ENCODE measurements at places on chromosomes 12 and 14.

- peaks cover 7% of the 10 kb centered on the region for H3K36me3 ChIP-seq
- DNase-seq, result no peak
- H3K4me1 ChIP-seq, result no peaks in the 10 kb centered on the region
- H3K27me3 ChIP-seq, result peaks cover 32% of the 10 kb centered on the region
These were observed 68.9 kb downstream of the TESC start for GRCh38 chr12:117030187-117030900.

GRCh38 chr12:28908646-28909045 is 240.4 kb upstream of the FAR2 start:
- no peak for DNase-seq
- no peaks in the 10 kb centered on the region for H3K27me3 ChIP-seq
- H3K4me1 ChIP-seq, result peaks cover 7% of the 10 kb centered on the region
- H3K27ac ChIP-seq, result no peak overlapping the region
- H3K36me3 ChIP-seq, result no peaks in the 10 kb centered on the region
- no peak overlapping the region for H3K4me3 ChIP-seq

DNA sequence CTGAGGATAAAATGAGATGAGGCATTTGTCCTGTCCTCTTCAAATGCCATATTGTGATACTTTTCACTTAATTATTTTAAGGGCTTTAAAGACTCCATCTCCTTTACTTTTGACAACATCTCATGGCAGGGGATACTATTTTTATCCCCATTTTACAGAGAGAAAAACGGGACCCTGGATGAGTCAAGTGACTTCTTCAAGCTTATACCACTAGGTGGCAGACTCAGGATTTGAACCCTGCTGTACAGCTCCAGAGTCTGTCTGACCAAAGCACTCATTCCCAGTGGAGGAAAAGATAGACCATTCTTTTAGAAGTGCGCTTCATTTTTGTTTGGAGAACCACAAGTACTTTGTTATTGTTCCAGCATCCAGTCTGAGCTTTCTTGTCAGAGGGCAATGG is 1.7 kb upstream of the SMOC1 start:
- peaks cover 39% of the 10 kb centered on the region for H3K27me3 ChIP-seq
- no peak for DNase-seq
- H3K36me3 ChIP-seq, result no peaks in the 10 kb centered on the region
- H3K27ac ChIP-seq, result no peak overlapping the region
- no peak overlapping the region for H3K4me3 ChIP-seq

DNA sequence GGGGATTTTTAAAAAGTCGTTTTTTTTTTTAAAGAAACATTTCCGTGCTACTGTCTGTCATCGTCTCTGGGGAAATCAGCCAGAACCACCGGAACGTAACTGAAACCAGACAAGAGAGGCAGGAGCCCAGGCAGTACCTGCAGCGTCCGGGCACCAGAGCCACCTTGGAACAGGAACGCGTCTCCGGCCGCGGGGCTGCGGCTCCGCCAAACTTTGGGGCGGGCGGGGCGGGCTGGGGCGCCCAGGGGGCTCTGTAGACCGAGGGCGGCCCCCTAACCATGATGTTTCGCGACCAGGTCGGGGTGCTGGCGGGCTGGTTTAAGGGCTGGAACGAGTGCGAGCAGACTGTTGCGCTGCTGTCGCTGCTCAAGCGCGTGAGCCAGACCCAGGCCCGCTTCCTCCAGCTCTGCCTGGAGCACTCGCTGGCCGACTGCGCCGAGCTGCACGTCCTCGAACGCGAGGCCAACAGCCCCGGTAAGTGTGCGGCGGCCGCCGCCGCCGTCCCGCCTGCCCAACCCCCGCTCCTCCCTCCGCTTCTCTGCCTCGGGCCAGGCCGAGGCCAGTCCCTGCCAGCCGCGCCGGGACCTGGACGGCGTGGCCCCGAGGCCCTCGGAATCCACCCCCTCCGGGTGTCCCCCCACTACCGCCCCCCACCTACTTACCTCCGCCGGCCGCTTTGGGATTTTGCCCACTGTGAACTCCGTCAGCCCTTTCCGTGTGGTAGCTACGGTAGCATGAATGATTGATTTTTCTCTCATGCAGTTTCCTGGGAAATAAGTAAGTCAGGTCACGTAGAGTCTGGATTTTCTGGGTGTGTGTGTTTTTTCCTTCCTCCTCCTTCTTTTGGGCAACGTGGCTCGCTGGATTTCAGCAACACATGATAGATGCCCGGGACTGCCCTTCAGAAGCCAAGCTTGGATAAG is 972 bp downstream of the SAMD4A start:
- H3K36me3 ChIP-seq, result peaks cover 4% of the 10 kb centered on the region
- H3K27ac ChIP-seq, result peak overlapping the region; percentile 78
- peak overlapping the region; percentile 85 for H3K4me3 ChIP-seq
- H3K27me3 ChIP-seq, result no peaks in the 10 kb centered on the region
- H3K4me1 ChIP-seq, result peaks cover 40% of the 10 kb centered on the region
- DNase-seq, result no peak

GRCh38 chr12:54759751-54760150 is 94.6 kb upstream of the MUCL1 start:
- H3K36me3 ChIP-seq, result no peaks in the 10 kb centered on the region
- DNase-seq, result no peak
- no peaks in the 10 kb centered on the region for H3K27me3 ChIP-seq

DNA sequence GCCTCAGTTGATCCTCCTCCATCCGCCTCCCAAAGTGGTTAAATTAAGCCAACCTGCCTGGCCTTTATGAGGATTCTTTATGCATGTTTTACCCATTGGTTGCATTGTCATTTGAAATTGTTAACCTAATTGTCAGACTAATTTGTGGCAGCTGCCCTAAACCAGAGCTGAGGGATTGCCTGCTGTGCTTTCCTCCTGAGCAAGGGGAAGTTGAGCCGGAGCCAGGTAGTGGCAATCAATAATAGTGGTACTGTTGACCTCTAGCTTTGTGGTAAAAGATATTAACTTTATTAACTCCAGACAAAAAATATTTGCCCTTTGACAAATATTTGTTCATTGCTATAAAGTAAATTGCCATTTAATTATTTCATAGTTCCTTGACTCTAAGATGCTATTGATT is 5.6 kb upstream of the HEBP1 start:
- no peaks in the 10 kb centered on the region for H3K27me3 ChIP-seq
- H3K36me3 ChIP-seq, result no peaks in the 10 kb centered on the region
- H3K27ac ChIP-seq, result no peak overlapping the region
- no peak for DNase-seq

Measured in keratinocyte (primary cell).